ENCODE measurements at places on chromosomes 4 and X. TPM values are rescaled to one million over a fixed set of nuclear protein-coding genes. Genes with fewer than 3 reads are reported as not detected.
A peak's percentile ranks its signal among the peaks of the same experiment; 100 is the strongest.

The FAT1 gene
- 144 TPM for total RNA-seq

The HPF1 gene
- total RNA-seq: 22.7 TPM

DNA sequence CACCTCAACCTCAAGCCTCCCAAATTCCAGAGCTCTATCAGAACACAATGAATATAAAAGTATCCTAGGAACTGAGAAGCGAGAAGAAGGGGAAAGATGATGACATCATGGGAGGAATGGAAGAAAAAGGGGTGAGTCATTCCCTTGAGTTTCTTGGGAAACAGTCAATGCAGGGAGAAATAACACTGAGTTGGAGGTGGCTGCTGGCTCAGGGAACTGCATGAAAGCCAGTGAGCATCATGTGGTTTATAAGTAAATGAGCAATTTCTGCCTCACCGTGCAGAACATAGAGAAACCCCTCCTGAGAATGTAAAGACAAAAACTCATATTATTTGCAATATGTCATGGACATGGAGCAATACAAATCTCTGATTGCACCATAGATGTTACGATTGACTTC, 73.3 kb downstream of the SHOX start:
- no peak for DNase-seq

GRCh38 chr4:47118192-47118929, 87.0 kb downstream of the GABRB1 start:
- DNase-seq: no peak

DNA sequence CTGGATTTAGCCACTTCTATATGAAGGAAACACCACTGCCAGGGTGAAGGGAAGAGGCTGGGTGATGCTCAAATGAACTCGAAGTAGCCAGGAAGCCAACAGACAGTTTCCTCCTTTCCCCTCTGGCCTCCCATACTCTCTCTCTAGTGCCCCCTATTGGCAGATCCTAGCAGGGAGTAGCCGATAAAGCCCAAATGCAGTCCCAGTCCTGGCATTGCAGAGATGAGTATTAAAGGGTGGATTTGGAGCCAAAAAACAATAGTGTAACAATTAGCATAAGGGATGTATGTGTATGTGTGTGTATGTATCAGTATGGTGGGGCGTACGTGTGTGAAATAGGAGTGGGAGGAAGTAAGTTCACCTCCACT, 213.8 kb upstream of the LDB2 start:
- no peak for DNase-seq

- peak; percentile 95 for DNase-seq
Observed at GRCh38 chr4:1644891-1645657, 39.0 kb downstream of the FAM53A start.

GRCh38 chrX:38142610-38143009, 78.1 kb downstream of the SRPX start:
- no peak for DNase-seq

DNA sequence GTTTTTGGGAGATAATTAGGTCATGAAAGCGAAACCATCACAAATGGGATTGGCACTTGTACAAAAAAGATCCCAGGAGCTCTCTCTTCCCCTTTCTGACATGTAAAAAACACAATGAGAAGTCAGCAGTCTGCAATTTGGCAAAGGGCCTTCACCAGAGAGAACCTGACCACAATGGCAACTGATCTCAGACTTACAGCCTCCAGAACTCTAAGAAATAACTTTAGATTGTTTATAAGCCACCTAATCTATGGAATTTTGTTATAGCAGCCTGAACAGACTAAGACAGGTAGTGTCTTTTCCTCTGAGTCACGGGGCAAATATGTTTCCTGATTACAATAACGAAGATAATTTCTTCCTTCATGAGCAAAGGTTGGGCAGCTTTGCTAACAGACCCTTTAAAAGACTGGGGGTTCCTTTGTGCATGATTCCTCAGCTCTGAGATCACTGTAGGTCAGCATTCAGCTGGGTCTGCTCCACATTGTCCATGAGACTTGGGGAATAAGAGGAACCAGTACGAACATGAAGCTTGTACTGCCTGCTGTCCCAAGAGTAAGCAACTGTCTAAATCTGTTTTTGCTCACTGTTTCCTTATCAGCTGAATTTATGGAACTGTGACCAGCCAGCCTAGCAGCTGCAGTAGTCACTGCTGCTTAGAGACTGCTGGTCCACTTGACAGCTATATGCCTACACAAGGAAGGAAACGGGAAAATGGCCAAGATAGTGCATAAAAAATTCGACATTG, 191.6 kb downstream of the ANAPC10 start:
- no peak for DNase-seq

The OPHN1 gene
- 11.1 TPM for total RNA-seq

The RAI2 gene
- 26.0 TPM for total RNA-seq

DNA sequence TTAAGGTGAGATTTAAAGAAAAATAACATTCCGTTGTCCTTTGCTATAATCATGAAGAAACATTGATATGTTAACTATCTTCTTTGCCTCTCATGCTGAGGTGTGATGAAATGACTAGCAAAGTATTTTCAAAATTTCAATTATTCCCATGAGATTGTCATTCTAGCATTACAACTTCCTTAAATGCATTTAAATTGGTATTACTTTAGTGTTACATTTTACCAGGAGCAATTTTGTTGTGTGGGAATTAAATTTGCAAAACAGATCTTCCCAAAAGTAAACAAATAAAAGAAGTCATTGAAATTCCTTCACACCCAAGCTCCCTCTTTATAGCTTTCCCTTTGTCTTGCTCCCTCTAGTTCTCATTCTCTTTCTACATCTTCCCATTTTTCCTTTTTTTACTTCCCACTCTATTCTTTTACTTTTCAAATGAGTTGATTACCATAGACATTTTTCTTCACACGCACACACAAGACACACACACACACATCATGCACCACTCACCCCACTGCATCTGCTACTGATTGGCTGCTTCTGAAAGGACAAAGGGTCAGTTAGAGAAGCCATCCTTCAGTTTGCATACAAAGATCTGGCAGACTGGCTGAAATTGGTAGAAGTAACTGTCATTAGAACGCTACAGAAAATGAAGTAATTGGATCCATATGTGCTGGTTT, 10.0 kb upstream of the APELA start:
- no peak for DNase-seq

The RGN gene
- 12.1 TPM for total RNA-seq

- no peak for DNase-seq
Observed at GRCh38 chrX:49001521-49002090, 458 bp downstream of the GRIPAP1 start.

The CLDN34 gene
- not detected for total RNA-seq

GRCh38 chrX:150303386-150304097, 59.6 kb upstream of the MAMLD1 start:
- no peak for DNase-seq

DNA sequence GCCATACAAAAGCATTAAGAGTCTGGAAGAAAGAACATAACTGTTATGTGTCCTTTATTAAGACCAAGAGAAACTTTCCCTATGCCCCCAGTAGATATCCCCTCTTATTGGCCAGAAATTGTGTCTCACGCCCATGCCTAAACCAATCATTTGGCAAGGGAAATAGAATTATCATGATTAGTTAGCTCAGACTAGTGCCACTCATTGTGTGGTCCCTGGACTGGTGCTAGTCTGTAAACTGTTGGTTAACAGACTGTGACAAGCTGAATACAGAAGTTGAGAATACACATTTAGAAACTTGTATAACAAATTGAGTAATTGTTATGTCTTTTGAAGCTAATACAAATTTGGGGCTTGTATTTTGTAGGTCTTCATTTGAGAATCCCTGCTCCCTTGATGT, 8.1 kb upstream of the HUWE1 start:
- DNase-seq: no peak

Data from sigmoid colon (tissue), 7 donors.